SK-N-MC (cell line): ENCODE measurements at places on chromosomes 6 and 20.

- DNase-seq: no peak
Observed at GRCh38 chr20:60528141-60528540, 569.9 kb downstream of the CDH26 start.

DNA sequence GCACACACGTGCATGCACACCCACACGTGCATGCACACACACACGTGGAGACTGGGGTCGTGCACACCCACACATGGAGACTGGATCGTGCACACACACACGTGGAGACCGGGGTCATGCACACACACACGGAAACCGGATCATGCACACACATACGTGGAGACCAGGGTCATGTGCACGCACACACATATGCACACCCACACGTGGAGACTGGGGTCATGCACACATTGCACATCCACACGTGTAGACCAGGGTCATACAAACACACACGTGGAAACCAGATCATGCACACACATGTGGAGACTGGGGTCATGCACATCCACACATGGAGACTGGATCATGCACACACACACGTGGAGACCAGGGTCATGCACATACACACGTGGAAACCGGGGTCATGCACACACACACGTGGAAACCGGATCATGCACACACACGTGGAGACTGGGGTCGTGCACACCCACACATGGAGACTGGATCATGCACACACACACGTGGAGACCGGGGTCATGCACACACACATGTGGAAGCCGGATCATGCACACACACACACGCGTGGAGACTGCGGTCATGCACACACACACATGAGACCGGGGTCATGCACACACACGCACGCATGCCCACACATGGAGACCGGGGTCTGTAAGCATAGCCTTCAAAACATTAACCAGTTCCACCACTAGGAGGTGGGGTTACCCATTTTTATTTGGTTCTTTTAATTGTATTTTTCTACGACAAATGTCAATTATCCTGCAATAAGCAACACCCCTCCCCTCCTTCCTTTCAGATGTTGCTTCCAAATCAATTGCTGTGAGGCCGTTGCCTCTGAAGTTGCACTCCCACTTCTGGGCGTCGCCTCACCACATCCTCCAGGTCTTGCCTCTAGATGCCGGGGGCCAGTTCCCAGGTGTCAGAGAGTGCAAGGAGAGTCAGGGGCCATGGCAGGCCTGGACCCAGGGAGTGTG, 95.8 kb downstream of the TMEM242 start:
- no peak for DNase-seq

GRCh38 chr6:148440016-148440415, 97.4 kb downstream of the SASH1 start:
- DNase-seq: no peak

DNA sequence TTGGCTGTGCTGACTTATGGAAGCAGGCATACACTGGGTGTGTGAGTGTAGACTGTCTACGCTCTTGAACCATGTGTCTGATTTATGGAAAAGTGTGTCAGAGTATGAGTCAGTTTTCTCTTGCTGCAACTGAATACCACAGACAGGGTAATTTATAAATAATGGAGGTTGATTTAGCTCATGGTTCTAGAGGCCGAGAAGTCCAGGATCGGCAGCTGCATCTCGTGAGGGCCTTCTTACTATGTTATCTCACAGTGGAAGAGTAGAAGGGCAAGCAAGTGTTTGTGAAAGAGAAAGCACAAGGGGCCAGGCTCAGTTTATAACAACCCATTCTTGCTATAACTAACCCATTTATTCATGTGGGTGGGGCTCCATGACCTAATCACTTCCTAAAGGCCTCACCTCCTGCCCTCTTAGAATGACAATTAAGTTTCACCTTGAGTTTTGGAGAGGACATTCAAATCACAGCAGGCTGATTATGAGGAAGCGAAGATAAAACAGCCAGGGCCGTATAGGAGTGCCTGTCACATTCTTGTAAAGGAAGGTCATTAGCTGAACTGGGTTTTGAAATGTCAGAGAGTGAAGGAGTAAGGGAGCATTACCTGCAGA, 6.7 kb downstream of the GPR31 start:
- no peak for DNase-seq

- DNase-seq: no peak
Observed at GRCh38 chr6:103875221-103875620, 984.5 kb downstream of the HACE1 start.

GRCh38 chr6:119610265-119610664, 260.7 kb upstream of the MAN1A1 start:
- no peak for DNase-seq

- DNase-seq: no peak
Observed at GRCh38 chr20:16694161-16694560, 35.7 kb upstream of the SNRPB2 start.

GRCh38 chr6:109669811-109670210, 21.2 kb downstream of the AK9 start:
- no peak for DNase-seq

DNA sequence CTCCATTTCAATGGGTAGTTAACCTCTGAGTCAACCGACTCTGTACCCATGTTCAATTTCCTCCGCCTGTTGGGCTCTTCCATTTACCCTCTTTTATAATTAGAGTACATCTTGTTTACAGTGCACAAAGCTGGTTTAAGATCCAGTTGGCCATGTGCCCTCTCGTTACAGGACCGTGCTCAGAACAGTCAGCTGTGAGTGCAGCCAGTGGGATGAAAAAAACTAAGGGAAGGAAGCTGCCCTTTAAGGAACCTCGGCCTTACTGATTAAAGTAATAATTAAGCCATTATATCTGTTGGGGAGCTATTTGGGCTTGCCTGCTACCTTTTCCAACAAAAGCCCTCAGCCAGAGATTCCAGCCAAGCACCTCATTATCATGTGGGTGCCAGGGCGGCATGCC, 68.8 kb downstream of the TMEM170B start:
- DNase-seq: no peak

DNA sequence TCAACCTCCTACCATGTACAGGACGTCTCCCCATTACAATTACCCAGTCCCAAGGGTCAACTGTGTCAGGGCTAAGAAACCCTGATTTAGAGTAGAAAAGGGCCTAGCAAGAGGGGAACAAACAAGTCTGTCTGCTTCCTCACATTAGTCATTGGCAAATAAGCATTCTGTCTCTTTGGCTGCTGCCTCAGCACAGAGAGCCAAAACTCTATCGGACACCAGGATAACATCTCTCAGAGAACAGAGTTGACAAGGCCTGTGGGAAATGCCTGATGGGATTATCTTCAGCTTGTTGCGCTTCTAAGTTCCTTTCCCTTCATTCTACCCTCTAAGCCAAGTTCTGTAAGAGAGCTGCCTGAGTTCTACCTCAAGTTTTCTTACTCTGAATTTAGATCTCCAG, 19.0 kb upstream of the VSX1 start:
- DNase-seq: no peak

DNA sequence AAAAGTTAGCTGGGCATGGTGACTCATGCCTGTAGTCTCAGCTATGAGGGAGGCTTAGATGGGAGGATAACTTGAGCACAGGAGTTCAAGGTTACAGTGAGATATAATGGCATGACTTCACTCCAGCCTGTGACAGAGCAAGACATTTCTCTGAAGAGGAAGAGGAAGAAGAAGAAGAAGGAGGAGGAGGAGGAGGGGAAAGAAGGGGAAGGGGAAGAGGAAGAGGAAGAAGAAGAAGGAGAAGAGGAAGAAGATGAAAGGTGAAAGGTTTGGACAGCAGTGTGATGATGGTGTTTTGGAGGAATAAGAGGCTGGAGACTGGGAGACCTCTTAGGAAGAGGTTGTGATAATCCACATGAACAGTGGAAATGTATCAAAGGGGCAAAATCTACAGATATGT, 410.7 kb upstream of the JAG1 start:
- DNase-seq: no peak

DNA sequence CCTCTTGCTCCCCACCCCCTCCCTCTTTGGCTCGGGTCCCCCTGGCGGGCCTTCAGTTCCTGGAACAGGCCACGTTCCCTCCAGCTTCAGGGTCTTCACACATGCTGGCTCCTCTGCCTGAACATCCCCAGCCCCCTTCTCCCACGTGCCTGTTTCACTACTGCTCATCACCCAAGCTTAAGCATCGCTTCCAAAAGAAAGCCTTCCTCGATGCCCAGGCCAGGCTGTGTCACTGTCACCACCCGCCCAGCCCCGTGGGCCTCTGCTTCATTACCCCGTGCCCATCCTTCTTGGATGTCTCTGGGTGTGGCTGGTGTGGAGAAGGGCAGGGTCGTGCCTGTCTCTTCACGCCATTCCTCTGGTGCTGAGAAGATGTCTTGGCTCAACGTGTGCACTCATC, 2.8 kb downstream of the DLGAP4 start:
- no peak for DNase-seq

GRCh38 chr6:30760549-30760948, 16.2 kb upstream of the IER3 start:
- no peak for DNase-seq

- no peak for DNase-seq
Observed at GRCh38 chr6:13432526-13433184, 54.7 kb downstream of the GFOD1 start.

DNA sequence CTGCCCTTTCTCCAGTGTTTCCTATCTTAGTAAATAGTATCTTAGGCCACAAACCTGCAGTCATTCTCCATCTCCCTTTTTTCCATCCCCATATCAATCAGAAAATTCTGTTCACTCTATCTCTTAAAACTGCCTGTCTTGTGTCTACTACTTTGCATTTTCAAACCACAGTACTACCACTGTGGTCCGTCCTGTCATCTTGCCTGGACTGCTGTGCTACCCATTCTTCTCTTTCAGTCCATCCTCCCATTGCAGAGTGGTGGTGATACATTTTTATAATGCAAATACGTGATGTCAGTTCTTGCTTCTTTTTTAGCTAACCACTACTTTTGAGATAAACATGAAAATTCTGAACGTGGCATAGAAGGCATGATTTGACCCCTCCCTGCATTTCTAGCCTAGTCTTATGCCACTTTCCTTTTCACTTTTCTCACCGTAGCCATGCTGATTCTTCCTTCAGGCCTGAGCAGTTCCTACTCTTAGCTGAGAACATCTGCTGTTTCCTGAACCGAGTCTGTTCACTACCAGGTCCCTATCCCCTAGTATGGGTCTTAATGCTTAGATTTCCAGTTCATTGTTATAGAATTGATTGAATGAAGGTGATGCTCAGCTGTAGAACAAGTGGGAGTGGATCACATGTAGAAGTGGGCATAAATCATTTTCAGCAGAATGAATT, 13.8 kb downstream of the TBPL1 start:
- DNase-seq: no peak

GRCh38 chr20:12012241-12013222, 94.8 kb downstream of the BTBD3 start:
- peak; percentile 5 for DNase-seq

DNA sequence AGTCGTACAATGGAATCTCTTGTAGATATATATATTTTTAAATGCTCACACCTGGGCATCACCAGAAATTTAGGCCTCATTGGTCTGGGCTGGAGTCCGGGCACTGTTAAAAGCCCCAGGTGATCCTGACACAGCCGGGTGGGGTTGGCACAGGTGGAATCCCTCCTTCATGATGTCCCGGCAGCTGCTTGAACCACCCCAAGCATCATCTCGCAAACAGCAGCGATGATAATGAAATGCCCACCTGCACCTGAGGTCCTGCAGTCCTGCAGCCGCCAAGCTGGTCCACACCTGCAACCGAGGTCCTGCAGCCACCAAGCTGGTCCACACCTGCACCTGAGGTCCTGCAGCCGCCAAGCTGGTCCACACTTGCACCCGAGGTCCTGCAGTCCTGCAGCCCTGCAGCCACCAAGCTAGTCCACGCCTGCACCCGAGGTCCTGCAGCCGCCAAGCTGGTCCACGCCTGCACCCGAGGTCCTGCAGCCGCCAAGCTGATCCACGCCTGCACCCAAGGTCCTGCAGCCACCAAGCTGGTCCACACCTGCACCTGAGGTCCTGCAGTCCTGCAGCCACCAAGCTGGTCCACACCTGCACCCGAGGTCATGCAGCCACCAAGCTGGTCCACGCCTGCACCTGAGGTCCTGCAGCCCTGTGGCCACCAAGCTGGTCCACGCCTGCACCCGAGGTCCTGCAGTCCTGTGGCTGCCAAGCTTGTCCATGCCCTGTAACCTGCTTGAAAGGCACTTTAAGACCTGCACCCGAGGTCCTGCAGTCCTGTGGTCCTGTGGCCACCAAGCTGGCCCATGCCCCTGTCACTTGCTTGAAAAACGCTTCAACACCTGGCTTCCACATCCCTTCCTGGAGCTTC, 261.2 kb downstream of the DLL1 start:
- no peak for DNase-seq

- no peak for DNase-seq
Observed at GRCh38 chr6:25697537-25698340, 45.7 kb downstream of the SCGN start.

GRCh38 chr6:152636609-152637295, 410 bp downstream of the SYNE1 start:
- DNase-seq: no peak

DNA sequence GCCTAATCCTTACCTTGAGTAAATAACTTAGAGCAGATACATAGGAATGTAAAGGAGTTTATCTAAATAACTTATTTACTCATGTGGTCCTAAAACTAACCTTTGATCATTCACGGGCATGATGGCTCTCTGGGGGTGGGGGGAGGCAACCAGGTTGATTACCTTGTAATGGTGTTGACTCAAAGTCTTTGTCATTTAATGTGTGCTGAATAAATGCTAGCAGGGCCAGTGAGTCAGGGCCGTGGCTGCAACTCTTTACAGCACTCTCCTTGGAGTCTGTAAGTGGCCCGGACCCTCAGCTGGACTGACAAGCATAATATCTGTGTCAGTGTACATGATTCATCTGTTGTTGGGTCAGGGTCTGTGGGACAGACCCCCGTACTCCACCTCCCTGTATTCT, 203.0 kb downstream of the EPM2A start:
- no peak for DNase-seq

GRCh38 chr20:52518735-52519134, 327.2 kb upstream of the ZFP64 start:
- DNase-seq: no peak

DNA sequence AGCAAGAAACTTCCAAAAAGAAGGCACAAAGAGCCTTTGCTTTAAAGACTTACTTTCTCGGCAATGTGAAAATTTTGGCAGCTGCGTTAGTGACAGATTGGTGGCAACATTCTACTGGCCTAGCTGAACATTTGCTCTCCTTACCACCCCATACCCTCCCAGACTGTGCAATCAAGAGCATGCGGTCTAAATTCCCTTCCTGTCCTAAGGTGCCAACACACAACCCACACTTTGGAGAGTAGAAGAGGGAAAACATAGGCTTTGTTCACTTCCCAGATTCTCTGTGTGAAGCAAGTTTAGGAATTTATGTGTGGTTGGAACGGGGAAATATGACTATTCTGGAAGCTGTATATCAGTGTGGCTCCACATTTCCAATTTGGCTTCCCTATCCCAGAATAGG, 29.8 kb upstream of the NEDD9 start:
- DNase-seq: no peak

DNA sequence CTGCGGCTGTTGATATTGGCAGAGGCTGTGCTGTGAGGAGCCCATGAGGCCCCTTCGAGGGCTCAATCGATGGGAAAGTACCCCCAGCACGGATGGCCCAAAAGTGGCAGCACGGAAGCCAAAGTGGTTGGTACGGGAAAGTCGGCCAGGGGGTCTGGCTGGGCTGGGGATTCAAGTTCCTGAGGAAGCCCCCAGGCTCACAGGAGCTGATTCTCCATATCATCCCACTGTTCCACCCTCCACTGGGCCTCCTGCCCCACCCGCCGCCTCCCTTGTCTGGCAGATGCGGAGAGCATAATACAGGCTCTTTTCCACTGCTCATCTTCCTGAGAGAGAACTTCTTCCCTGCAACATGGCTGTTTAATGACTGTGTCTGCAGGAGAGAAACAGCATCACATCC, 217.8 kb upstream of the CST7 start:
- no peak for DNase-seq

- DNase-seq: no peak
Observed at GRCh38 chr20:18314786-18315406, 26.6 kb downstream of the ZNF133 start.
